ENCODE measurements at places on chromosomes 5 and 9.

DNA sequence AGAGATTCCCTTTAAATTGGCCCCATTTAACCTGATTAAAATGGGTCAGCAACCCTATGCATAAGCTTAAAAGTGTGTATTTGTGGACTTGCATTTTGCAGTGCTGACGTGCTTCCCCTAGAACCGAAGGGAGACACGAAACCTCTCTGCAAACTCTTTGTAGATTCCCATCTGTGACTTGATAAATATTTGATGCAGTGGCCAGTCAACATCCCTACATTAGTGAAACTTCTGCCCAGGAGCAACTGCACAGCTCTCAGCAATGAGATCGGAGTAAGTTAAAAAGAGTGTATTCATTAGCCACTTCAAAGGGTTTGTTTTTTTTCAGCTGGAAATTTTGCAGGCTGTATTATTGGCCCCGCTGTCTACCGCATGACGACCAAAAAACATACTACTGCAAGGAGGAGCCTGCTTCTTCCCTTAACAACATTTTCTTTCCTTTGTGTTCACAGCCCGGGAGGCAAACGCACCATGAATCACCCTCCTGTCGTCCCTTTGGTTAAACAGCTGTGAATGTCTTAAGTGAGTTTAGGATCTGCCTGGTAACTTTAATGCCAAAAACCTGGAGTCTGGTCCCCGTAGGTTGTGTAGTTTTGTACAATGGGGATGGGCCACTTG, 38.0 kb upstream of the TCERG1 start:
- no peak for DNase-seq

DNA sequence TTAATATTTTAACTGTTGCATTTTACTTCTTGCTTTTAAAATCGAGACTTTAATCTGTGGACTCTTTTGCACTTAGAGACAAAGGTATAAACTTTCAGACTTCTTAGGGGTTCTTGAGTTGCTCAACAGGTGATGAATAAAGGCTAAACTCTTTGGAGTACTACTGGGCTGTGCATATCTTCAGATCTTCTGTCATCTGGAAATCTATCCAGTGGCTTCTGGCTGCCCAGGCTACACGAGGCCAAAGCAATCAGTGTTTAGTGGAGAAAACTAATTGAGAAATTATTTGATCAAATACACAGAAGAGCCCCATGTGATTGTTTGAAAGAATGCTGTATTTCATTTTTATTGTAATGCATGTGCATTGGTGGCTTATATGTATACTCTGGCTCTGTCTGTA, 146.1 kb downstream of the PBX3 start:
- DNase-seq = no peak

DNA sequence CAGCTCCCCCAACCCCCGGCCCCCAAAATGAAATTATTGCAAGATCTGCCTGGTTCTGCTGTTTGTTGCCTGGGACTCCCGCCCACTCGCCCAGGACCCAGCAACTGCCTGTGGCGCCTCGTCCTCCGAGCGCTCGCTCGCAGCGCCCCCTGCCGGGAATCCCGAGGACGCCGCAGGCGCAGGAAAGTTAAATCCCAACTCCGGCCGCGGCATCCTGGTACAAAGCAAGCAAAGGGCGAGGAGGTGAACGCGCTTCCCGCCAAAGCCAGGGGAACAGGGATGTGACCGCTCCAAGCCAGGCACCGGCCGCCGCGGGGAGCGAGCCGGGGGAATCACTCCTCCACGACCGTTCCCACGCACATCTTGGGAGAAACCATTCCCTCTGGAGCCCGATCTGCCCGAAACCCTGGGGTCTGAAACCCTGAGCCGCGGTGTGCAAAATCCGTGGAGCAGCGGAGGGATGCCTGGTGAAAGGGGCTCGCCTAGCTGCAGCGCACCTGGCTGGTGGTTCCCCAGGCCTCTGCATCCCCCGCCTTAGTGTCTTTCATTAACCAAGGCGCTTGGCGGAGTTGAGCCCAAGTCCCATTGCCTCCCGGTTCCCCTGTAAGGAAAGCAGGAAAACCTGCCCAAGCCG, 1.3 kb downstream of the SEMA5A start:
- peak; percentile 65 for DNase-seq

- DNase-seq = no peak
These were observed 16.9 kb downstream of the SEMA4D start for GRCh38 chr9:89480825-89481537.

GRCh38 chr9:18143073-18143745, 330.7 kb upstream of the ADAMTSL1 start:
- DNase-seq = no peak

GRCh38 chr5:746258-746761, 38.2 kb downstream of the ZDHHC11B start:
- no peak for DNase-seq

- DNase-seq = no peak
These were observed 264.0 kb upstream of the TRIM32 start for GRCh38 chr9:116423149-116423548.

GRCh38 chr5:107878661-107879060, 207.9 kb upstream of the EFNA5 start:
- DNase-seq = no peak
